Uterus (tissue), 4 donors: ENCODE measurements at places on chromosomes 7 and 10. TPM values are rescaled to one million over a fixed set of nuclear protein-coding genes. Genes with fewer than 3 reads are reported as not detected.

- H3K4me3 ChIP-seq, result no peak overlapping the region
- H3K27me3 ChIP-seq, result no peaks in the 10 kb centered on the region
- H3K4me1 ChIP-seq, result no peaks in the 10 kb centered on the region
- no peak for DNase-seq
- no peak overlapping the region for H3K27ac ChIP-seq
- H3K36me3 ChIP-seq, result no peaks in the 10 kb centered on the region
Measured at GRCh38 chr7:112154690-112155089, 51.5 kb downstream of the DOCK4 start.

GRCh38 chr10:119365773-119366599 is 158.6 kb downstream of the GRK5 start:
- no peak overlapping the region for H3K27ac ChIP-seq
- H3K27me3 ChIP-seq, result no peaks in the 10 kb centered on the region
- peaks cover 22% of the 10 kb centered on the region for H3K4me1 ChIP-seq
- H3K36me3 ChIP-seq, result no peaks in the 10 kb centered on the region

GRCh38 chr7:28955718-28956607 is 2.2 kb downstream of the TRIL start:
- no peaks in the 10 kb centered on the region for H3K36me3 ChIP-seq
- no peaks in the 10 kb centered on the region for H3K27me3 ChIP-seq
- H3K4me1 ChIP-seq, result no peaks in the 10 kb centered on the region
- H3K4me3 ChIP-seq, result peak overlapping the region; percentile 55

Gene PIP
- not detected for total RNA-seq

Gene TLX1
- total RNA-seq, result not detected
